Fibroblast of lung (primary cell): ENCODE measurements at places on chromosomes 5 and 9. TPM values are rescaled to one million over a fixed set of nuclear protein-coding genes. Genes with fewer than 3 reads are reported as not detected.

The OCLN gene
- 2.7 and 3.1 TPM in 2 replicates for polyA plus RNA-seq

The LRRC26 gene
- polyA plus RNA-seq, result not detected in 2 replicates

The TMEM174 gene
- not detected in 2 replicates for polyA plus RNA-seq

The UNC13B gene
- polyA plus RNA-seq, result 9.7 and 21.6 TPM in 2 replicates

The NMUR2 gene
- not detected in 2 replicates for polyA plus RNA-seq

GRCh38 chr5:112064271-112064701 is 307.3 kb upstream of the NREP start:
- H3K36me3 ChIP-seq, result no peaks in the 10 kb centered on the region
- no peak overlapping the region for H3K27ac ChIP-seq
- H3K4me3 ChIP-seq, result no peak overlapping the region
- H3K4me1 ChIP-seq, result no peaks in the 10 kb centered on the region

DNA sequence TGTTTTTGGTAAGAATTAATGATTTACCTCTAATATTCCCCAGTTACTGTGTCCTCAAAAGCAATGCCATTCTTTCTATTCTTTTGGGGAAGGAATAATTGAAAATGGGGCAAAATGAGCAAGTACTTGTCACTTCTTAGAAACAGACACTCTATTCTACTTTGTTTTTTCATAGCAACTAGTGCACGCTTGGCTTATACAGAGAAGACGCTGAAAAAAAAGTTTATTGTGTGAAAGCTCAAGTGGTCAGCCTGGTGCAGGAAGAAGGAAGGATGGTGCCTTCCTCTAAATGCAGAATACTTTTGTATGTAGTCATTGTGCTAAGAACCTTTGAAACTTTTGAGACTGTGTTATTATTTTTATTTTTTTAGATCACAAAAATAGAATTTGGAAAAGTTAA is 29.6 kb downstream of the ANKDD1B start:
- H3K4me1 ChIP-seq, result no peaks in the 10 kb centered on the region
- no peaks in the 10 kb centered on the region for H3K36me3 ChIP-seq
- no peak overlapping the region for H3K4me3 ChIP-seq
- peak; percentile 49 for DNase-seq

DNA sequence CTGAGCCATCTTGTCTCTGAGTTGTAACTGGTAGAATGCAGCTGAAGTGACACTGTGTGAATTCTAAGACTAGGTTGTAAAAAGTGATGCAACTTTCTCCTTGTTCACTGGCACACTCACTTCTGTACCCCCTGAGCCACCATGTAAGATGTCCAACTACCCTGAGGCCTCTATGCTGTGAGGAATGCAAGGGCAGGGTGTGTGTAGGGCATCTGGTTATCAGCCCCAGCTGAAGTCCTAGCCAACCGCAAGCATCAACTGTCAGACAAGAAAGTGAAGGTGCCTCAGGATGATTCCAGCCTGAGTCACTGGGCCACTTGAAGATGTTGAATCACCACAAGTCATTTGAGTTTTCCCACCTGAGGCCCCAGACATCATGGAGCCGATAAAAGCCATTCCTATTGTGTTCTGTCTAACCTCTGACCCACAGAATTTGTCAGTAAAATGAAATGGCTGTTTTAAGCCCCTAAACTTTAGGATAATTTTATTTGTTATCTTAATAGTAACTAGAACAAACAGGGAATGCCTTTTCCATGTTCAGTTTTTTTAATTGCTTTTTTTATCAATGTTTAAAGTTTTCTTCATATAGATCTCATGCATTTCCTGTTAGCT is 18.7 kb upstream of the RHOBTB3 start:
- no peaks in the 10 kb centered on the region for H3K27me3 ChIP-seq
- H3K27ac ChIP-seq, result no peak overlapping the region
- H3K4me3 ChIP-seq, result no peak overlapping the region
- no peaks in the 10 kb centered on the region for H3K36me3 ChIP-seq
- no peaks in the 10 kb centered on the region for H3K4me1 ChIP-seq

DNA sequence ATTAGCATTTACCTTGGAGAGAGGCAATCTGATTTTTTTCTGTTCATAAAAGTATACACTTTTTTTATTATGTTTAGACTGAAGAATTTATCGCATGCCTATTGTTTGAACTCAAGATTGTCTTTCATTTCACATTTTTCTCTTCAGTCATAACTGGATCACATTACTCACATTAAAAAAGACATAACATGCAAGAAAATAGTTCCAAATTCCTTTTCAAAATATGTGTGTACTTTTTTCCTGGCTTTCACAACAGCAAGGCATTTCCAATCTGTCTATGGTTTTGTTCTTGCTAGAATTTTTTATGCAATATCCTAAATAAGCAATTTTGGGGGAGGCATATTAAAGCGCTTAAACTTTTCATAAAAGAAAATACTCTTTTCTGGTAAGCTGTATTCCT is 21.2 kb downstream of the FTMT start:
- no peaks in the 10 kb centered on the region for H3K27me3 ChIP-seq
- H3K27ac ChIP-seq, result no peak overlapping the region
- no peak for DNase-seq
- H3K4me3 ChIP-seq, result no peak overlapping the region
- H3K36me3 ChIP-seq, result no peaks in the 10 kb centered on the region

GRCh38 chr5:113102121-113102531 is 125.5 kb downstream of the DCP2 start:
- DNase-seq, result peak; percentile 41
- no peak overlapping the region for H3K4me3 ChIP-seq
- H3K27ac ChIP-seq, result no peak overlapping the region
- H3K4me1 ChIP-seq, result no peaks in the 10 kb centered on the region
- H3K27me3 ChIP-seq, result no peaks in the 10 kb centered on the region

DNA sequence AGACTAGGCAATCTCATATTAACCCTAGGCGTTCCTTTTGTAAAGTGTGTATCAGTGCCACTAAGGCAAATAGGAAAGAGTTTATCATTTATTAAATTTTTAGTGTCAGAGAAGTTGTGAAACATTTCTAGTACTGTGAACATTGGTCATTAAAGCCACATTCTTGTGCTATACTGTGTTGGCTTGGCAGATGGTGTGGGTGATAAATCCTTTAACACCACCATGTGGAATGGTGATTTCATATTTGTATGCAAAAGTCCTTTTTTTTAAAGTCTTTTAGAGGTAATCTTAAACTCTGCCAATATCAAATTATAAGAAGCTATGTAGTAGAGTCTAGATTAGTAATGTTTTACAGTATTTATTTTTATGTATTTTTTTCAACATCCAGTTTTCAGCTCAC is 18.1 kb downstream of the SLC12A2 start:
- H3K4me1 ChIP-seq, result no peaks in the 10 kb centered on the region
- H3K36me3 ChIP-seq, result no peaks in the 10 kb centered on the region
- H3K4me3 ChIP-seq, result no peak overlapping the region
- H3K27me3 ChIP-seq, result no peaks in the 10 kb centered on the region
- no peak overlapping the region for H3K27ac ChIP-seq
- DNase-seq, result no peak

DNA sequence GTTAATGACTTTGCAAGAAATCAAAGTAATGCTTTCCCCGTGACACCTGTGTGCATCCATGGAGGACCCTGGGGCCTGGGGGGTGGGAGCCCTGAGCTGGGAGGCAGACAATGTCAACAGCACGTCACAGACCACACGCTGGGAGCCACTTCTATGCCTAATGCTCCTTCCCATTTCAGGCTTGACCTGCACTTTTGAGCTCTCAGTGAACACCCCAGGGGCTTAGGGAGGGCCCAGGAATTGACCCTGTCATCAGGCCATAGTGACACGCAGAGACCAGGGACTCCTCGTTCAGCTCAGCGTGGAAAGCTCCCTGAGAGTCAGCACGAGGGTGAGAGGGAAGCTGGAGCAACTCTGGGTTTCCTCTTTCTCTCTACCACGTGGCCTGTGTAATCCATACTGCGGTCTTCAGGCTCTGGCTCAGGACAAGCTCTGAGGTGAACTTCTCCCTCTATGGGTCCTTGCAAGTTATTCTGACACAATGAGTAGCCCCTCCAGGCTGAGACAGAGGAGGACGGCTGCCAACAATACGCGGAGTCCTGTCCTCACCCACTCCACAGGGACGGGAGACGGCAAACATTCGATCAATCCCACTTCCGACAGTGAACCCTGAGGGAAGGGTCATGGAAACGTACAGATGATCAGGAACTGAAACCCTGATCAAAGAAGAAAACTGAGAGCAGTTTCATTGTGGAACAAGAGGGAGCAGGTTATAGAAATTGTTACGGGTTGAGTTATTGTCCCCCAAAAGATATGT is 130.8 kb upstream of the IRX4 start:
- H3K4me3 ChIP-seq, result no peak overlapping the region
- H3K27me3 ChIP-seq, result no peaks in the 10 kb centered on the region
- no peak for DNase-seq
- no peak overlapping the region for H3K27ac ChIP-seq
